ENCODE measurements at places on chromosomes 1 and 21. TPM values are rescaled to one million over a fixed set of nuclear protein-coding genes. Genes with fewer than 3 reads are reported as not detected.
A peak's percentile ranks its signal among the peaks of the same experiment; 100 is the strongest.

The SLC26A9 gene
- not detected for total RNA-seq

The TMCC2 gene
- 1.1 TPM for total RNA-seq

The NTNG1 gene
- not detected for total RNA-seq

- no peaks in the 10 kb centered on the region for H3K27me3 ChIP-seq
- no peak for DNase-seq
- no peaks in the 10 kb centered on the region for H3K4me1 ChIP-seq
- H3K4me3 ChIP-seq, result no peak overlapping the region
- H3K27ac ChIP-seq, result no peak overlapping the region
Observed at GRCh38 chr1:17640393-17640792, 100.9 kb downstream of the ARHGEF10L start.

DNA sequence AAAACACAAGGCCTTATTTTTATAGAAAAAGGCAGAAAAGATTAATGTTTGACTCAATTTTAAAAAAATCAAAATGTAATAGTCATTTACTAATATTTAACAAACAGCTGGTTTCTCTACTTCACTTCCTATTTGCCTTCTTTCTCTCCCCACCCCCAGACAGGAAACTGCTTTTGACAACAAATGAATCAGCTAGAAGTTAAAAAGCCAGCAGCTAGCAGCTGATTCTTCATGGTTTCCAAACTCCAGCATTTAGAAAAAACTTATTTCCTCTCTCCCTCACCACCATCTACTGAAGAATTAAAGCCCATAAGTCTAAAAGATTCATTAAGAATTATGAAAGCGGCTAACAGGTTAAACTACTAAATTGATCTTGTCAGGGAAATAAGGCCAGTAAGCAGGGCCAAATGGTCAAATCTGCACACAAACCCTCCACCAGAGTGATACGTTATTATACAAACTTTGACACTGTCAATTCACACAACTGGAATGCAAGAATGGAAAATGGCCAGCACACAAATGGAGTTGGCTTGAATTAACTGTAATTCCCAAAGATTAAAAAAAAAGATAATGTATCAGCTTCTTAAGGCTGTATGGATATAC, 4.0 kb downstream of the WDR26 start:
- peak overlapping the region; percentile 26 for H3K4me3 ChIP-seq
- no peaks in the 10 kb centered on the region for H3K27me3 ChIP-seq
- peaks cover 27% of the 10 kb centered on the region for H3K36me3 ChIP-seq
- peak; percentile 74 for DNase-seq

DNA sequence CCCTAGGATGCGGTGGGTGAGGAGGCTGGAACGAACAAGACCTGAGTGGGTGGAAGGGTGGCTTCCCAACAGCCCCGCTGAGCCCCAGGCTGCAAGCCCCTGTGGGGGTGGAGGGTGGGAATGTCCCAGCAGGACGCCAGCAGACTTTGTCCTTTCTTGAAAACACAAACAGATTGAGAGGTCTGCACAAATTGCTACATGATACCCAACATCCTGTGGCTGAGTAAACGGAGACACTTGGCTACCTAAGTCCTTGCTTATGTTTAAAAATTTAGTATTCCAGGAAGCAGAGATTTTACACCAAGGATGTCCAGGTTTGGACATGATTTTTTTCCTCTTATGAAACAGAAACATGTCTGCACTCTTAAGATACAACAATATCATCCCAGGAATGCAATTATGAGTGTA, 11.8 kb upstream of the F3 start:
- H3K4me3 ChIP-seq, result no peak overlapping the region
- peaks cover 5% of the 10 kb centered on the region for H3K27me3 ChIP-seq
- no peaks in the 10 kb centered on the region for H3K36me3 ChIP-seq
- H3K27ac ChIP-seq, result no peak overlapping the region

DNA sequence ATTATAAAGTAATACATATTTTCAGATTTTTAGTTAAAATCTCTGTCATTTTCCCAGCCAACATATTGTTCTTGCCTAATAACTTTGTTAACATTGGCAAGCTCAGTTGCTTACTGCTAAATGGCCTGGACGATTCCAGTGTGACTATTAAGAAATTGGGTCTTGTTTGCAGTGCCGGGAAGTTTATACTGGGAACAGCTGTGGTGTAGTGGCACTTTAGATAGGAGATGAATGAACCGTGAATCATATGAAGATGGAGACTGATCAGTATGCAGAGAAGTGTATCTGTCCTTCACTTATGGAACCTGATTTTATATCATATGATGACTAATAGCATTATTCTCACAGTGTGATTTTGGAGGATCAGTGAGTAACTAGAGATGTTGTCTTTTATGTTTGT, 3.3 kb downstream of the CHRM3 start:
- no peak for DNase-seq
- H3K27ac ChIP-seq, result no peak overlapping the region
- peaks cover 28% of the 10 kb centered on the region for H3K27me3 ChIP-seq
- H3K4me3 ChIP-seq, result no peak overlapping the region
- peaks cover 18% of the 10 kb centered on the region for H3K4me1 ChIP-seq

DNA sequence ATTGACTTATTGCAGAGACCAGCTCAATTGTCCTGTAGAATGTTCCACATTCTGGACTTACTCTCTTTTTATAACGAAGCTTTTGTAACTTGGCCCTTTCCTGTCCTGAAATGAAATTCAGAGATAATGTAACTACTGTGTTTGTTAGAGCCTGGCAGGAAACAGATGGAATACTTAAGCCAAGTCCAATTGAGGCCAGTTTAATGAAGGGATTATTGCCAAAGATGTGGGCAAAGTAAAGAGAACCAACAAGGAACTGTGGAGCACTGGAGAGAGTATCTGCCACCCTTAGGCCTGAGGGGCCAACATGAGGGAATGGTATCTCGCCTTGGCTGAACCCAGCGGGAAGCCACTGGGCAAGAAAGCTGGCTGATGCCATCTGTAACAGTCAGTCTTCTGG, 32.9 kb downstream of the MFSD2A start:
- H3K27me3 ChIP-seq, result no peaks in the 10 kb centered on the region
- no peak overlapping the region for H3K27ac ChIP-seq
- DNase-seq, result no peak

DNA sequence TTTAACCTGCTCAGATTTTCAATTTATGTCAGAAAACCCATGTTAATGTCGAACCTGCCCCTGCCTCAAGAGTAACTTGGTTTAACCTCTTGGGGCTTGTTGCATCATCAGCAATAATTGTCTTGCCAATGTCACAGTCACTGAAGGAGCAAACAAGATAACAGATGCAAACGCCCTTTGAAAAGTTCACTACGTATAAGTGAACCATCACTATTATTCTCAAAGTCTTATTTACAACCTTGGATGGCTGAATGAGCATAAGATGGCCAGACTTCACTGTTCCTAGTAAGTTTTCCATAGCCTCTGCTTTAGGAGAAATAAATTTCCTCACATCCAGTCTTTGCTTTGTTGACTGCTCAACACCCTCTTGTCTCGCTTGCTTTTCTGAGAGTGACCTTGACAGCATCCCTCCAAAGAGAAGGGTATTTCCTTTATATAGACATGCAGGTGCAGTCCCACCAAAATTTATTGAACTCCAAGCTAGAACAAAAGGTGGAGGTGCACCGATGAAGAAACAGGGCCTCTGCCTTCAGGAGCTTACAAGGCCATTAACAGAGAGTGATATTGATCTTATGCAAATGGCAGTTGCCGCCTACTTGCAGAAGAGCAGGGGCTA, 749 bp upstream of the LRIG2 start:
- peak overlapping the region; percentile 78 for H3K4me3 ChIP-seq
- H3K4me1 ChIP-seq, result peaks cover 31% of the 10 kb centered on the region
- no peaks in the 10 kb centered on the region for H3K27me3 ChIP-seq

- no peaks in the 10 kb centered on the region for H3K36me3 ChIP-seq
- no peak overlapping the region for H3K27ac ChIP-seq
- no peak overlapping the region for H3K4me3 ChIP-seq
- H3K4me1 ChIP-seq, result no peaks in the 10 kb centered on the region
- no peaks in the 10 kb centered on the region for H3K27me3 ChIP-seq
- DNase-seq, result no peak
Observed at GRCh38 chr21:16590641-16591292, 861.0 kb downstream of the USP25 start.

- H3K4me1 ChIP-seq, result peaks cover 6% of the 10 kb centered on the region
- no peak for DNase-seq
- H3K27me3 ChIP-seq, result no peaks in the 10 kb centered on the region
- no peak overlapping the region for H3K4me3 ChIP-seq
- no peaks in the 10 kb centered on the region for H3K36me3 ChIP-seq
Observed at GRCh38 chr1:109884242-109884891, 26.3 kb upstream of the CSF1 start.

All from CD4-positive, alpha-beta T cell (primary cell).